ENCODE measurements at places on chromosomes 6 and 20.

- no peak for DNase-seq
Observed at GRCh38 chr6:78896227-78896626, 28.9 kb downstream of the IRAK1BP1 start.

DNA sequence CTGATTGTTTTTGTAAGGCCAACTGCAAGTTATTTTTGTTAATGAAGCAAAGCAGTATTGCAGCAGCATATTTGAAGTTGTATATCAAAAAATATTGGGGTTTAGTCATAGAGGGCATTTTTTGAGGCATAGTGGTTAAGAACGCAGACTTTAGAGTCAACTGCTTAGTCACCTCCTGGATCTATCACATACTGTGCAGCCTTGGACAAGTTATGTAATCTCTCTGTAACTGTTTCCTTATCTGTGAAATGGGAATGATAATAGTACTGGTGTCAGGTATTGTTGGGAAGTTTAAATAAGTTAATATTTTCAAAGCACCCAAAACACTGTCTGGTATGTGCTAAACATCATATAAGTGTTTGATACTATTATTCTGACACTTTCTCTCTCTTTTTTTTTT lies 27.2 kb upstream of the EFHC1 start:
- DNase-seq, result no peak

GRCh38 chr6:168631564-168631963 lies 190.6 kb downstream of the SMOC2 start:
- no peak for DNase-seq

GRCh38 chr20:50330504-50331313 lies 140.1 kb downstream of the CEBPB start:
- DNase-seq, result no peak

GRCh38 chr6:158714706-158715105 lies 64.9 kb downstream of the SYTL3 start:
- DNase-seq, result no peak

DNA sequence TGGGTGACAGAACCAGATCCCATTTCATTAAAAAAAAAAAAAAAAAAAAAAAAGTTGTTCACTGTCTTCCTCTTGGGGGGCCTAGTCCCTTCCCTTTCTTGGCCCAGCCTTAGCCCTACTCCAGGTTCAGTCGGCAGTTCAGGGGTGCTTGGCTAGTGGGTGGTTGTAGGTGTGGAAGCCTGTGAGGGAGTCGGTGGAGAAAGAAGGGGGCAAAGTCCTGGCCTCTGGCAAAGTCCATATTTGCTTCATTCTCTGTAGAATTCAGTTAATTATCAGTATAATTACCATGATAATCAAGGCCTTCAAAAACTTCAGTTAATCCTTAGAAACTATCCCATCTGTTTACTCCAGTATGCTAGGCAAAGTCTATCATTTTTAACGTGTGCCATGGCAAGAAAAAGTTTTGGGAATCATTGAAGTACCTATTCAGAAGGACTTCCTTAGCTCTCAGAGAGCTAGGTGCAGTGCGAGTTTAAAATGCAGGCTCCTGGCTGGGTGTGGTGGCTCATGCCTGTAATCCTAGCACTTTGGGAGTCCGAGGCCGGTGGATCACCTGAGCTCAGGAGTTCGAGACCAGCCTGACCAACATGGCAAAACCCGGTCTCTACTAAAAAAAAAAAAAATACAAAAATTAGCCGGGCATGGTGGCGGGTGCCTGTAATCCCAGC lies 205.7 kb upstream of the ARG1 start:
- DNase-seq, result no peak

- no peak for DNase-seq
Observed at GRCh38 chr6:128275681-128276080, 244.7 kb downstream of the PTPRK start.

GRCh38 chr20:43658723-43659419 lies 8.0 kb upstream of the MYBL2 start:
- no peak for DNase-seq

- DNase-seq, result no peak
Observed at GRCh38 chr20:44083220-44083933, 103.6 kb downstream of the JPH2 start.

DNA sequence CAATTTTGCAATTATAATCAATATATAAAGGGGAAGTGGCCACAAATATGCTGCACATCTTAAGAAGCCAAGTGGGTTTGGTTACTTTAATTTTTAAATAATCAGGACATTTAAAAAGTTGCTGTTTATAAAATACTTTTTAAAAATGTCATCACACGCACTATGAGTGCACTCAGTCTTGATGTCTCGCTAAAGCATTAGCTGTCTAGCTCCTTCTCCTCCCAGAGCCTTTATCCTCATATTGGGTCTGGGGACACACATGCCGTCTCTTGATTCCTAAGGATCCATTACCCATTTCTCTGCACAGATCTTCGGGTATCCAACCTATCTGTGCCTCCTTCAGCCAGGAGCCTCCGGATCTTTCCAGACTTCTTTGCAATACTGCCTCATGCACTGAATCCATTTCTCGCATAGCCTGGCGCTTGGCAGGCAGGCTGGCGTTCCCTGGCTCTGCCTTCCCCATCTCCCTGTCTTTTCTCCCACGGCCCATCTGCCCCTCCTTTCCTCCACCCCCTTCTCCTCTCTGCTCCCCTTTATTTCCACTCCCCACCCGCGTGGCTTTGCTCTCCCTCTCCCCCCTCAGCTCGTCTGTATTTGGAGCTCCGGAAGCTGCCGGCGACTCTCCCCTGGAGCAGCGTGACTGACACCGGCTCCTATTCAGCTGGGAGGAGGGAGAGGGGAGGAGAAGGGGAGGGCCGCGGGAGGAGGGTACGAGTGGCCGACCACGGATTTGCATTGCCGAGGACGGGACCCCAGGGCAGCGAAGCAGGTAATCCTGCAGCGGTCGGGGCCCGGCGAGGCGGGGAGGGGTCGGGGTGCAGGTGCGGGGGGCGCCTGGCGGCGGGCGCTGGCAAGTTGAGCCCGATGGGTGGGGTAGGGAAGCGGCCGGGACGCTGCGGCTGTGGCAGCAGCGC lies at the start of gene CAP2:
TSS of gene CAP2 (plus strand) at position 618 of the 914 bp plus-strand sequence. CDS start 27,961 bp downstream, outside the sequence.
- DNase-seq, result no peak

DNA sequence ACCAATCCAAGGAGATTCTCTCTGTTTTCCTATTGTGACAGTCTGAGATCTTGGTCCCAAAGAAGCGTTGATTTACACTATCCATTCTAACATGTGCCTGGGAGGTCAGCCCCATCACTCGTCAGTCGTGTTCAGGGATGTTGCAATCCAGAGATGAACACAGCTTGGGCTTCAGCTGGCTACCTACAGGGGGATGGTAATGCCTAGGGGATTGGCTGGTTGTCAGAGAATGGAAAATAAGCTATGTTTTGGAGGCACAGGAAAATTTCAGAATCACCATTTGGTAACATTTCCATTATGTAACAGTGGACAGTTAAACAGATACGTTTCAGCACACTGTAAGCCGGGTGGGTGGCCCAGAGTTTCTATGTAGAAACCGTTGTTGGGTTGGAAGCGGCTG lies 147.1 kb upstream of the RALGAPA2 start:
- DNase-seq, result no peak

- DNase-seq, result no peak
Observed at GRCh38 chr6:29014729-29015608, 9.9 kb upstream of the ZNF311 start.

DNA sequence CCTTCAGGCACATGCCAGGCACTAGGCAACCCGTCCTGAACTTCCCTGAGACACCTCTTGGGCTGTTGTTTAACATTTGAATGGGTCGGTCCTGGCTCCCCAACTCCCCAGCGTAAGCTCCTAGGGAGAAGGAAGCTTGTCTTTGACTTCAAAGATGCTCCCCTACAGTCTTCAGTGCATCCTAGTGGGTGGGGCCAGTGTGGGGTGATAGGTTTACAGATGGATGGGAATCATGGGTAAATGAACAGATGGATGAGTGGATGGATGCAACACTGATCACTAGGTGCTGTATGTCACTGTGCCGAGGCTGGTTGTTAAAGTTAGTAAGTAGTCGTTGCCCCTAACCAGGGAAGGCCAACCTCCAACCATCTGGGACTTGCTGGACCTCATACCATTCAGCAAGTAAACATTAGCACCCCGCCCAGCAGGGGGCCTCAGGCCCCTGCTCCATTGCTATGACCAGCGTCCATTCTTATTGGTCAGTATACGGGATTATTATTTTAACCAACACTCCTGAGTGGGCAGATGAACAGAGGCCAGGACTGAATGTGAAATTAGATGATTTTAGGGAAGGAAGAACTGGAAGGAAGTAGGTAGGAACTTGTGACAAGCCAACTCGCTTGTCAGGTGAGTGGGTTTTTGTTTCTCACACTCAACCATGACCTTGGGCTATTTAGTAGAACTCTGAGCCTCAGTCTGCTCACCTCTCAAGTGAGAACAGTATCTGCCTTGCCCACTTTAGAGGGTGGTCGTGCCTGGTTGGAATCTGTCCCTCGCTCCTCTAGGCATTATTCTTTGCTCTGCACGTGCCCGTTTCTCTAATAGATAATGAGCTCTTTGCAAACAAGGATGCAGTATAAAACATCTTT lies 82.9 kb upstream of the FOXP4 start:
- DNase-seq, result no peak

DNA sequence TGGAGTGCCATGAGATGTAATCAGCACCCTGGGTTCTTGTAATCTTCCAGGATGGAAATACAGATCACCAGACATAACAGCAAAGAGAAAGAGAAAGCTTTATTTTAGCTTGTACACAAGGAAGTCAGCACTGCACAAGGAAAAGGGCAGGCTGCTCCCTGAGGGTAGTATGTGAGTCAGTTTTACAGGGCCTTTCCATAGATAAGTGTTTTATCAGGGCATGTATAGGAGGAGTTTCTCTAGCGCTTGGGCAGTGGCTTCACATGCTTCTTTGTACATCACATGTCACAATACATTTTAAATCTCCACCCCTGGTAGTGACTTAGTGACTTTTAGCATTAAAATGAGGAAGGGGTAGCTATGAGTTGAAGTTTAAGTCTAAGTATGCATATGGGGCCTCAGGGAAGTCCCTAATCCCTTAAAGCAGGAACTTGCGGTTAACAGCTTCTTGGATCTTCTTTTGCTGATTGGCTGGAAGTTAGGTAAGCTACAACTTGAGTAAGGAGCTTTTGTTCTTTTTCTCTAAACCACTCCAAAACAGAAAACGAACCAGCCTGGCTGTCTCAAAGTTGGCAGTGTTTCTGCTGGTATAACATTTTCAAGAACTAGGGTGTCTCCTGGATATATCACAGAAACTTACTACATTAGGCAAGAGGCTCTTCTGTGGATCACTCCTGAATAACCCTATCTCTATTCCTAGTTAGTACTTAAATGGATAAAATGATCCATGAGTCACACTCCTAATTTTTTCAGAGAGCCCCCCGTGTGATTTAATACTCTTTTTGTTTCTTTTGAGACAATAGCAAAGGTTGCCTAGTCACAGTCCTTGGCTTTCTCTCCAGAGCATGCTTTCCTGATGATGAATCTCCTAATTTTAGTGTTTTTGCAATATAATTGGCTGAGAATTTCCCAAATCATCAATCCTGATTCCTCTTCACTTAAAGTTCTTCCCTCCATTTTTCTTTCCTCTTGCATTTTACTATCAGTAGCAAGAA lies 60.2 kb downstream of the MRAP2 start:
- no peak for DNase-seq

DNA sequence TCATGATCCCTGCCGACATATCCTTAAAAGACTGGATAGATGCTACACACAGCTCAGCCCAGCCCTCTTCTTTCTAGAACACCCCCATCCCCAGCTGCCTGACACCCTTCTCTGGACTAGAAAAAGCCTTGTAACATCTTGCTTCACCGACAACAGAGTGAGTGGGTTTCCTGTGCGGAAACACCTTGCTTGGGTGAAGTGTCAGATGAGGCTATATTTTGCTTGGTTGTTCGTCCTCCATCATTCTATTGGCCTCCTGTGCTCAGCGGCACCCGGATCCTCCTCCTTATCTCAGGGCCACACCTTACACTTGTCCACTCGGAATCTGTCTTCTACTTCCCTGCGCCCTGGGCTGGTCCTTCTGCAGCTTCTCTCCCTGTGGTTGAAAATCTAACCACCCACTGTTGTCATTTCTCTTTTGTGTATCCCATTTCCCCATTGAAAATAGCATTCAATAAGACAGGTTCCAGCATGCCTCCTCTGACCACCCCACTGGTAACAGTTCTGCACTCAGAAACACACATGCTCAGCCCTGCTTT lies 101.3 kb upstream of the MLN start:
- DNase-seq, result peak; percentile 76

- DNase-seq, result no peak
Observed at GRCh38 chr20:58192567-58192966, 35.9 kb downstream of the ANKRD60 start.

DNA sequence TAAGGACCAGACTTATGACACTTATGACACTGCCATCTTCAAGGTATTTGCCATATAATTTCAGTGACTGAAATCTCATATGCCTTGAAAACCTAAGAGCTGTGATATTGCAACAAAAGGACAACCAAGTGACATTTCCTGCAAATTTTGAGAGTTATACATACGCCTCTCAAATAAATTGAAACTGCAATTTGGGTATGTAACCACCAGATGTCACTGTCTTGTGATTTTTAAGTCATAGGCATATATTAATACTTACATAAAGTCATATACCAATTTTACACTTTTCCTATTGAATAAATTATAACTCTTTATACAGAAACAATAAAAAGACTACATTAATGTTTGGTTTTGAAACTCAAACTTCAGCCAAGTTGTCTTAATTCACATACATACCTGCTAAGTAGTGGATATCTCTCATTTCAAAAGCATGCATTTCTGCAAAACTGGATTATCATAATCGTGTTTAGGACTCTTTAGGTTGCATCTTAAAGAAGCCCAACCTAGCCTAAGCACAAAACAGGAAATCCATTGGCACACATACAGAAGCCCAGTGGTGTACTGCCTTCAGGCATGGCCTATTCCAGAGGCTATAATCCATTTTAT lies 180.2 kb downstream of the PACRG start:
- DNase-seq, result peak; percentile 16

DNA sequence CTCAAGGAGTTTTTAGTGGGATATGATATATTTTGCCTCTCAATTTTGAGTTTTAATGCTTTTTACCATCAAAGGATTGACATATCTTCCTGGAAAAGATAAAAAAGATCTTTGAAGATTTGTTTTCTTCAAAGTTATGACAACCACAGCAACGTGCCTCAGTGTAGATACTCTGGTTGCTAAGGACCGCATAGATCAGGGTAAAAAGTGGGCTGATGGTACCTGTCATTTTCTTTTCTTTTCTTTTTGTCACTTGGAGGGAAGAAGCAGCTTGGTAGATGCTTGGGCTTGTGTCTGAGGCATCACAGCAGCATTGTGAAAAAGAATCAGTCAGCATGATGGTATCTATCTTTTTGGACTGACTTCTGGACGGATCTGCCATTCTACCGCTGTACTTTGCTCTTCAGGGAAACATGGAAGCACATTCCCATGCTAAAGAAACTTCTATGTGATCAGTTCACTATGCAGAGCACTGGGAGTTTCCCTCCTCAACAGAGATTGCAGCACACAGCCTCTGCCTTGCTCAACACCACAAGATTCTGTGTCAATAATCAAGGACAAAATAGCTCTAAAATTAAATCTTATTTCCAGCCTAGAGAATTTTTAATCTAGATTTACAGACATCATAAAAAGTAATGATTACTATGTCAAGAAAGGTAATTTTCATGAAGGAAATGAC lies 54.8 kb upstream of the SGK1 start:
- DNase-seq, result peak; percentile 54

All from CD4-positive, alpha-beta T cell treated with Interleukin-4 for 1 hour (primary cell).